Fibroblast of skin of right biceps (primary cell): ENCODE measurements at places on chromosomes 2 and 18.

- DNase-seq, result no peak
Measured at GRCh38 chr2:95362486-95362885, 40.0 kb upstream of the FAHD2A start.

- peak; percentile 53 for DNase-seq
Measured at GRCh38 chr2:24613154-24613814, 122.2 kb downstream of the NCOA1 start.

GRCh38 chr2:105522645-105523044 lies 123.8 kb upstream of the FHL2 start:
- no peak for DNase-seq

DNA sequence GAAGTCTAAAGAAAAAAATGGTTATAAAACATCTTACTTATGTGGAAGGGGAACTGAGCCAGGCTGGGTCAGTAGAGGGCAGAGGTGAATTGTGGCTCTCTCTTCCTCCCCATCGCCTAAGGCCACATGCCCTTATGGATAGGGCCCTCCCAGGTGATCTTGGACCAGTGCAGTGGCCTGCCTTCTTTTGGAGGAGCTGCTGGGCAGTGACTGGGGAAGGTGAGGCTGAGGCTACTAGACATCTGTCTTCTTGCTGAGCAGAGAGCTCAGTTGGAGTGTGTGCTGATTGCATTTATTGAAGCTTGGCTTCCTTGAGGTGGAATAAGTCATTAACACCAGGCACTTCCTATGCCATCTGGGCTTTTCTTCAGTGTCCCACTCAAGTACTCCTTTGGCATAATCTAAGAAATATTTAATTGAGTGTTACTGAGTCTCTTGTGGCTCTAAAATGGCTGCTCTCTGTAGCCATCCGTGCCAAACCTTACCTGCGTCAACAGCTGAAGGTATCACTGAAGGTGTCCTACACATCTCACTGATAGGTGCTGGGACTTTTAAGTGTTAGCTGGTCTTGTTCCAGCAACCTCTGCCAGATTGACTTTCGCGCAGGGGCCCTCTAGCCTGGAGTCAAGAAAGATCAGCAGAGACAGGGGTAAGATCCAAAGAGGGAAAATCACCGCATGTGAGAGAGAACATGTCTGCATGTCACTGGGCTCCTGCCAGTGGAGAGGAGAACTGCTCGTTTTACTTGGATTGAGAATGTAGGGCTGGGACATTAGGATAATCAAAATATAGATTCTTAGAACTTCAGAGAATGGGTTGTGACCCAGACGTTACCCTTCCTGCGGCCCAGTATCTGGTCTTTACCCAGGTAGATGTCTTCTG lies 256.1 kb downstream of the LTBP1 start:
- no peak for DNase-seq

- no peak for DNase-seq
Measured at GRCh38 chr2:165017966-165018596, 62.8 kb upstream of the SLC38A11 start.

- DNase-seq, result peak; percentile 55
Measured at GRCh38 chr2:72572501-72572900, 253.3 kb downstream of the EXOC6B start.

- DNase-seq, result no peak
Measured at GRCh38 chr18:70261141-70261788, 27.6 kb upstream of the SOCS6 start.

DNA sequence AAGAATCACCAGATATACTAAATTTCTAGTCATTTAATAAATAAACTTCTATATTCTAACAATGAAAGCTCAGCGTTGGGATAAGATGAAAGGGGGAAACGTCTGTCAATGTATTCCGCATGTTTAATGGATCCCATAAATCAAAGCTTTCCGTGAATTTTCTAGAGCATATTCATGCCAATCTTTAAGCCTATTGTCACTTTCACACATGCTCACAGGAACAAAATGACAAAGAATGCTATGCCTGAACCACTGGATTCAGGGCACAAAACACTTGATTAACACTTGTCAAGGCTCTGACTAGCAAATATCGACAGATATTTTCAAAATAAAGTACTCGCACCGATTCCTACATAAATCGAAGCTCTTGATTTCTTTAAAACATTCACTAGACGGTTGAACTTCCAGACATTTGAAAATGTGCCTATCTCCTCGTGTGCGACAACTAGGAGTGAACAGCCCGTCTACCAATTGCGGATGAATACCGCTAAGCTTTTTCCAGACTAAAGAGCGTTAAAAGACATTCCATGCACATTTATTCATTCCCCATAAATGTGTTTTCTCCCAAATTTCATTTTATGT lies 1.8 kb downstream of the TLK1 start:
- no peak for DNase-seq

GRCh38 chr18:74637070-74637469 lies 39.4 kb downstream of the ZNF407 start:
- no peak for DNase-seq

- no peak for DNase-seq
Measured at GRCh38 chr18:50334546-50335152, 40.2 kb upstream of the SKA1 start.
